Globus pallidus (tissue), 1 donor: ENCODE measurements at places on chromosomes 6 and 20.
A peak's percentile ranks its signal among the peaks of the same experiment; 100 is the strongest.

GRCh38 chr6:154395316-154395715 lies 38.7 kb upstream of the IPCEF1 start:
- no peak for DNase-seq

- DNase-seq: no peak
Measured at GRCh38 chr6:79040083-79040482, 38.0 kb downstream of the PHIP start.

DNA sequence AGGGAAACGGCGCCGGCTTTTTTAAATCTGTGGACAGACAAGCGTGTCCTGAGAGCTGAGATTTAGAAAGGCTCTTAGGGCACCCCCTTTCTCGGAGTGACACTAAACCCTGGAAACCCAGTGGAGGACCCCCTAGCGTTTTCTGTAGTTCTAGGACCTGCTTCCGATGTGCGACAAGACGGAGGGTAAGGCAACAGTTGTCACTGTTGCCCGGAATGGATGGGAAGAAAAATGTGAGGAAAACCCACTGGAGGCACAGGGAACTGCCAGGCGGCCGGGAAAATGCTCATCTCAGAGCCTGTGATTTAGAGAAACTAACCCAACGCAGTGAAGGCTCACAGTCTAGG lies 551 bp upstream of the ATP5F1E start:
- no peak for DNase-seq

DNA sequence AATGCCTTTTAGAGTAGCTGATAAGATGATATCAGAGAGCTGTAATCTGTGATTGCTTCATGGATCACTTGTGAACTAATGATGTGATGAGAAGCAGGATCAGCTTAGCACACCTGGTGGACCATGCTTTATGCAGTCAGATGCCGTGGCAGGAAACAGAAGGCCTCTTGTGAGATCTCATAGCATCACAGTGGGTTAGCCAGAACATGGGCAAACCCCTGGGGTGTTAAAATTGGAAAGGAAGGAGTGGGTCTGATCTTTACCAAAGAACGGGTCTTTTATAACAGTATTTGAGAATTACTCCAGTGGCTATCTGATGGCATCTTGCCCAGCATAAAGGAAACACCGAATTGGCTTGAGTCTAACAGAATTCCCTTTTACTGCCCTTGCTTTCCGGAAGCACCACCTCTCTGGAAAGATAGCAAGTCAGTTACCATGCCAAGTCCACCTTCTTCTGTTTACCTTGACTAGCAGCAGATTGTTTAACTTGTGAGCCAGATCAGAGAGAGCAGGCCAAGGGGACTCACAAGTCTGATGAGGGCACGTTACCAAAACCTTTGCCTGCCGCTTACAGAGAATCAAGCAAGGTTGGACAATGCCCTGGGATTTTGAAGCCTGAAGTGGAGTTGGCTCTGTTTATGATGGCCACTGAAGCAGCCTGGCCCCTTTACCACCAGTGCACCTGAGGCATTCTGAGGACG lies 20.9 kb upstream of the SRF start:
- DNase-seq: no peak

DNA sequence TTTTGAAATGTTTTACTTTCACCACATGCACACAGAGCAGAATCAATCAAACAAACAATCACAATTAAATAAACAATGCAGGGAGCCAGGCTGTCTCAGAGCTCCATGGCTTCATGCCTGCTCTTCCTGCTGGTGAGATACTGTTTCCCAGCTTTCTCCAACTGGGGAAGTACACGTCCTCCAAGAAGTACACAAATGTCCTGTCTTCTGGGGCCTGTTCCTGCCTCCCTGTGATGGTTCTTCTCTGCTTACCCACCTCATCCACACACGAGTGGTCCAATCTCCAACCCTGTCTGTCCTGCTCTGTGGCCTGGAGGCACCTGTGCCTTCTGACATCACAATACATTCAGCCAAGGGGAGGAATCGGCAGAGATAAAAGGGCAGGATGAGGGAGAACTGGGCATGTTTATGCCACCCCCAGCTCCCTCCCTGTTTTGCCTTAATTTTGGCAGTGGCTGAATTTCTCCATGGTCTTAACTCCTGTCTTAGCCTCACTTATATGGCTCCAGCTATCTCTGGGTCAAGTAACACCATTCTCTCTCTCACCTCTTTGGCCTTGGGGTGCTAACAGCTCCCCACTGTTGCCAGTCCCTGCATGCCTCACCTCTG lies 25.3 kb upstream of the TTPAL start:
- DNase-seq: no peak

DNA sequence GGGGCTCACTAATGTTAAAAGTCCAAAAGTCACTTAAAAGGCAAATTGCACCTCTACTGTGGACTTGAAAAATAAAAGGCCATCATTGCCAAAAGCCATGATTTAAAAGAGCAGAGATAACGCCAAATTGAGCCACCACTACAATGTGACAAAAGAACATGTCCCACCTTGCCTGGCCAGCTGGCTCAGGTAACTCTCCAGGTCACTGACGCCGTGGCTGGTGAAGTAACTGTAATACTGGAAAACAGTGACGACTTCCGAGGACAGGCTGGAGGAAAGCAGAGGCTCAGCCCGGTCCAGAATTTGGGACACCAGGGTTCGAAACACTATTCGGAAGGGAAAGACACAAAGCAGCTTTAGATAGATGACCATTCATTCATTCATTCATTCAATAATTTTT lies 29.3 kb upstream of the ARMH2 start:
- DNase-seq: no peak

DNA sequence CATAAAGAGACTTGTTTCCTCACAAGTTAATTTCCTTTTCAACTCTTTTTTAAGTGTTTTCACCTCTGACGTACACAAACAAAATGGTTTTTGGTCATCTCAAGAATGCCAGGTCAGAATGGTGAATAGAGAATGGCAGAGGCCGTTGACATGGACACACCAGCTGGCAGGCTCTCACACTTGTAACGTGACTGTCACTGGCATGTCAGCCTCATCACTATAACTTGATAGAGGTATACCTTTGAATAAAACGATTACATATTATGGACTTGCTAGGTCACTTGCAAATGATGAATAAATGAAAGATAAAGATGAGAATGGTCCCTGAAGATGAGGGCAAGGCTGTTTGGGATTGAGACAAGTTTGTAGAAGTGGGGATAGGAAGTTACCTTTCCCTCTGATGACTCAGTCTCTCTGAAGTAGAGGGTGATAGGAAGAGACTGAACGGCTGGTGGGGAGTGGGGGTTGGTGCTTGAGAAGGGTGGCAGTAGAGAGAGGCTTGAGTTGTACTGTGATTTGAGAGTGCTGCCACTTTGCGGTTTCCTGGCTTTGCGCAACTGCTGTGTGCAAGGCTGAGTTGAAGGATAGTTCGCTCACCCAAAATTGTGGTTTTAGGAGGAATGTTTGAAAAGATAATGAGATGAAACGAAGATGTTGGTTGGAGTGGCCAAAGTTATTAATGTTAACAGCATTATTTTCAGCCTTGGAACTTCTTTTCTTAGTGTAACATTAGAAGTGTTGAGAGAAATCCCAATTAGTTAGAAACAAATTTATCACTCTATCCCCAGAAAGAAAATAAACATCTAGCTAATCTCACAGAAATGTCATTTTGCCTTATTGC lies 30.3 kb downstream of the TBPL1 start:
- DNase-seq: no peak

GRCh38 chr6:170074907-170075306 lies 216.0 kb downstream of the DLL1 start:
- no peak for DNase-seq

GRCh38 chr6:3520281-3521230 lies 63.7 kb upstream of the SLC22A23 start:
- no peak for DNase-seq

- no peak for DNase-seq
Measured at GRCh38 chr20:62374331-62375152, 7.4 kb upstream of the LAMA5 start.

DNA sequence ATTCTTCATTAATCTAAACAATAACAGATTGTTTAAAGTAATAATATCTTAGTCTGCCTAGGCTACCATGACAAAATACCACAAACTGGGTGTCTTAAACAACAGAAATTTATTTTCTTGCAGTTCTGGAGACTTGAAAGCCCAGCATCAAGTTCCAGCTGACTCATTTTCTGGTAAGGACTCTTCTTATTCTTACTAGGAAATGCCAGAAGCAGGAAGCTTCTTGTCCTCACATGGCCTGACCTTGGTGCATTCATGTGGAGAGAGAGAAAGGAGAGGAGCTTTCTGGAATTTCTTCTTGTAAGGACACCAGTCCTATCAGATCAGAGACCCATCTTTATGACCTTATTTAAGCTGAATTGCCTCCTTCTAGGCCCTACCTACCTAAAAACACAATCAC lies 110.5 kb downstream of the ANKRD60 start:
- DNase-seq: no peak

DNA sequence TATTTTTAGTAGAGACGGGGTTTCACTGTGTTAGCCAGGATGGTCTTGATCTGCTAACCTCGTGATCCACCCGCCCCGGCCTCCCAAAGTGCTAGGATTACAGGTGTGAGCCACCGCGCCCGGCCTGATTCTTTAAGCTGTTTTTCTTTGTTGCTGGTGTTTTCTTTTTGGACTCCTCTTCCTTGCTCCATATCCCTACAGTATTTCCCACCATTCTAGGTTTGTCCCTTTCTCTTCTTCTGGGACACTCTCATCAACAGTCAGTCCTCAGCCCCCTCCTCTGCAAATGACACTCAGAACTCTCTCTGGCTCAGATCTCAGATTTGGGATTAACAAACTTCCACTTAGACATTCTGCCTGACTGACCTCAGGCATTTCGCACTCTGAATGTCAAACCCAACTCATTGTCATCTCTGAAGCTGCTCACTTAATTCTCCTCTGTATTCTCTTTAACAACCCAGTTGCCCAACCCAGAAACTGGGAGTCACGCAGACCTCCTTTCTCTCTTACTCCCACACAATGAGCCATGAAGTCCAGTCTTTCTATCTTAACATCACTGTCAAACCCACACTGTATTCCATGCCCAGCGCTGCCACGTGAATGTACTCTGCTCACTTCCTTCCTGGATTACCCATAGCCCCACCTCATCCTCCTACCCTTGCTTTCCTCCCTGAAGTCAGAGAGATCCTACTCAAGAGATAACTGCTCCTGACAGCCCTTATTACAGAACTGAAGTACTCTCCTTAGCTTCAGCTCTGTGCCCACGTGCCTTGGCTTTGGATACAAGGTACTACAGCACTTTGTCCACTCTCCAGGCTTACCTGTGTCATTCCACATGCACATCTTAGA lies 2.6 kb downstream of the MPIG6B start:
- no peak for DNase-seq

- DNase-seq: peak; percentile 19
Measured at GRCh38 chr6:147508042-147508865, at the start of gene SAMD5. Gene SAMD5 (plus strand): TSS chr6:147508690. CDS start chr6:147508929, 239 bp downstream.

GRCh38 chr6:25862199-25862598 lies 11.8 kb downstream of the SLC17A3 start:
- DNase-seq: no peak

- no peak for DNase-seq
Measured at GRCh38 chr6:11645016-11645415, 107.5 kb downstream of the TMEM170B start.

DNA sequence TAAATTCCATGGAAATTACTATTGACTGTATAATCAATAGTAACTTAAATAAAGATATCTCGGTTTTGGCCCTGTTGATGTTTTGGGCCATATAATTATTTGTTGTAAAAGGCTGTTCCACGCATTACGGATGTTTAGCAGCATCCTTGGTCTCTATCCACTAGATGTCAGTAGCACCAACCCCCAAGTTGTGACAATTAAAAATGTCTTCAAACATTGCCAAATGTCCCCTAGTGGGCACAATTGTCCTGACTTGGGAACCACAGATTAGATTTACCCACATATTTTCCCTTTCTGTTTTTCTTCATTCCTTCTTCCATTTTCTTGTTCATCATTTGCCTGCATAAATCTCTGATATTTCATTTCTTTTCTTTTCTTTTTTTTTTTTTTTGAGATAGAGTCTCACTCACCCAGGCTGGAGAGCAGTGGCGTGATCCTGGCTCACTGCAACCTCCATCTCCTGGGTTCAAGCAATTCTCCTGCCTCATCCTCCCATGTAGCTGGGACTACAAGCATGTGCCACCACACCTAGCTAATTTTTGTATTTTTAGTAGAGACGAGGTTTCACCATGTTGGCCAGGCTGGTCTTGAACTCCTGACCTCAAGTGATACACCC lies 13.6 kb upstream of the WFDC8 start:
- peak; percentile 14 for DNase-seq

- peak; percentile 16 for DNase-seq
Measured at GRCh38 chr6:110282412-110282811, 75.7 kb downstream of the METTL24 start.
